ENCODE measurements at places on chromosomes 6 and 20. TPM values are rescaled to one million over a fixed set of nuclear protein-coding genes. Genes with fewer than 3 reads are reported as not detected.

Gene NT5E
- 17.6 TPM for total RNA-seq

Gene SLC17A3
- not detected for total RNA-seq

Gene CD109
- 14.7 TPM for total RNA-seq

Gene BMP7
- total RNA-seq = 25.4 TPM

Gene CDKAL1
- 34.2 TPM for total RNA-seq

Gene DYNLT2
- total RNA-seq = 4.7 TPM

Gene QKI
- 544 TPM for total RNA-seq

Gene RAD21L1
- total RNA-seq = 0.28 TPM

Gene GLP1R
- total RNA-seq = 2.0 TPM

Gene PAX1
- 0.20 TPM for total RNA-seq
